Smooth muscle cell of the brain vasculature (primary cell): ENCODE measurements at places on chromosomes 6 and 20.

GRCh38 chr6:82904860-82905259, 160.8 kb downstream of the UBE3D start:
- no peak for DNase-seq

GRCh38 chr20:54215157-54215789, 7.4 kb downstream of the PFDN4 start:
- DNase-seq = no peak

DNA sequence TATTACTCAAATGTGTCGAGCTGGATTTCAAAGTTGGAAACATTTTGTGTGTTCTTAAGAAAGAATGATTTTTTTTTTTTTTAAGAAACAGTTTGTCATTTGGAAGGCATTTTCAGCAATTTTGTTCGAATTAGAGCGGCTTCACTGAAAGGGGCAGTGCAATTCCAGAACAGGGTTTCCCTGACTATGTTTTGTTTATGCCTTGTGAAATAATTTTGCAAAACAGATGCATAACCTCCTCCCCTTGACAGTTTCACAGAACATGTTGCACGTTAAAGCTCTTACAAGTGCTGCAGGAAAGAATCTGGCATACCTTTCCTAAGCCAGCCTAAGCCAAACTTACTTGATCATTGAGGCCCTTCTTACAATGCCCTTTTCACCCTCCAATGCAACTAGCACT, 216.0 kb upstream of the SSTR4 start:
- DNase-seq = no peak

DNA sequence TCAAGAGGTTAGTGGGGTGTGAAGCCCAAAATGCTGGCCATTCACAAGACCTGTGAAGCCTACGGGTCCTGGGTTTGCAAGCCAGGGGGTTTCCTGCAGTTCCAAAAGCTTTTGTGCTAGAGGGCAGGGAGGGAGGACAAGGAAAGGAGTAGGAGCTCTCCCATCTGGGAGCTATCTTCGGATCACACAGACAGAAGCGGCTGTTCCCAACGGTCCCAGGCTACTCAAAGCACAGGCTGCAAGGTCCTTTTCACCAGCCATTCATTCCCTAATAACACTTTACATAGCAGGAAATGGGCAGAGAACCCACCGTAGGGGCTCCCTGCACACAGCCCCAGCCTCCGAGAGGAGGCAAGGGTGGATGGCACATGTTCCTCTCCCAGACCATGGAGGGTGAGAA, 296.9 kb downstream of the FOXC1 start:
- DNase-seq = no peak

DNA sequence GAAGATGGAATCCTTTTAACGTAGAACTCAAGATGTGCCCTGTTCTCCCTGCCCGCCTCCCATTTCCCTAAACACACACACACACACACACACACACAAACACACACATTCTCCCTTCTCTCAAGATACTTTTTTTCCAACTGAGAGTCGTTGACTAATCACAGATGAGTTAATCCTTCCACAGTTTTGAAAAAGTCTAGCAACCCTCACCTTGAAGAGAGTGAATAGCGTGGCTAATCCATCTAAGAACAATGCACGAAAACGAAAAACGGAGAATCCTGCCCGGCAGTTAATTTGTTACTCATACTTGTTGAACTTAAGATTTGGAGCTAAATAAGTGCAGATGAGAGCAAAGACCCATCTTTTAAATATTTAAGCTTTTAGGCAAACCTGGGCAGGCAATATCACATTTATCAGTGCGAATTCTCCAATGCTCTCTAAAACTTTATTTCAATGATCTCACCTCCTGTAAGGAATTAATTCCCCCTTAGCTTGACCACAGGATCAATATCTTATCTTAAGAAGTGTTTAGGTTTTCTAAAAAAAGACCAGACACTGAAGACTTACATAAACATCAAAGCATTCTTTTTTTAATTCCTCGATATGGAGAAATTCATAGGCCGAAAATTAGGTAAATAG, 1.1 kb downstream of the AGPAT4 start:
- no peak for DNase-seq

DNA sequence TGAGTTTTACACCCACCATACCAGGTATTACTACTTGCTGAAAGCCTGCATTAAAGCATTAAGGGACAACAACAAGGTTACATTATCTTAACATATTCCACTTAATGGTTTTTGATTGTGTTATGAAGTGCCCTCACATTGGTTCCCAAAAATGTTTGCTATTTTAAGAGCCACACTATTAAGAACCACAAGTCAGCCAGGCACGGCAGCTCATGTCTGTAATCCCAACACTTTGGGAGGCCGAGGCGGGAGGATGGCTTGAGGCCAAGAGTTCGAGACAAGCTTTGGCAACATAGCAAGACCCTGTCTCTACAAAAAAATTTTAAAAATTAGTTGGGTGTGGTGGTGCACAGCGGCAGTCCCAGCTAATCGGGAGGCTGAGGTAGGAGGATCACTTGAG, 28.2 kb downstream of the ATXN1 start:
- no peak for DNase-seq

DNA sequence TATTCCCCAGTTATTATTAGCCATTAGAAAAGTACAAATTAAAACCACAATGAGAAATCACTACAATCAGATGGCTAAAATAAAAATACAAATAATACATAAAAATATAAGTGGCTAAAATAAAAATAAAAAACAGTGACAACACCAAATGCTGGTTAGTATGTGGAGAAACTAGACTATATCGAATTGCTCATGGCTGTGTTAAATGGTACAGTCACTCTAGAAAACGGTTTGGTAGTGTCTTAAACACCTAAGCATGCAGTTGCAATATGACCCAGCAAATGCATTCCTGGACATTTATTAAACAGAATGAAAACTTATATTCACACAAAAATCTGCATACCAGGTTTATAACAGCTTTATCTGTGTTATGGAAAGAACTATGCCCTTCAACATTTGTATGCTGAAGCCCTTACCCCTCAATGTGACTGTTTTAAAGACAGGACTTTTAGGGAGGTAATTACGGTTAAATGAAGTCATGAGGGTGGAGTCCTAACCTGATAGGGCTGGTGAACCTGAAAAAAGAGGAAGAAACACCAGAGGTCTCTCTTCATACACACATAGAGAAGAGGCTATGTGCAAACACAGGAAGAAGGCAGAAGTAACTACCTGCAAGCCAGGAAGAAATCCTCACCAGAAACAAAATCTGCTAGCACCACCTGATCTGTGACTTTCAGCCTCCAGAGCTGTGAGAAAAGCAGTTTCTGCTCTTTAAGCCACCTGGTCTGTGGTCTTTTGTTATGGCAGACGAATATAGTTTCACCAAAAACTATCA, 84.9 kb downstream of the ASCC3 start:
- DNase-seq = no peak

- DNase-seq = no peak
Measured at GRCh38 chr6:137933696-137934095, 66.6 kb downstream of the TNFAIP3 start.

DNA sequence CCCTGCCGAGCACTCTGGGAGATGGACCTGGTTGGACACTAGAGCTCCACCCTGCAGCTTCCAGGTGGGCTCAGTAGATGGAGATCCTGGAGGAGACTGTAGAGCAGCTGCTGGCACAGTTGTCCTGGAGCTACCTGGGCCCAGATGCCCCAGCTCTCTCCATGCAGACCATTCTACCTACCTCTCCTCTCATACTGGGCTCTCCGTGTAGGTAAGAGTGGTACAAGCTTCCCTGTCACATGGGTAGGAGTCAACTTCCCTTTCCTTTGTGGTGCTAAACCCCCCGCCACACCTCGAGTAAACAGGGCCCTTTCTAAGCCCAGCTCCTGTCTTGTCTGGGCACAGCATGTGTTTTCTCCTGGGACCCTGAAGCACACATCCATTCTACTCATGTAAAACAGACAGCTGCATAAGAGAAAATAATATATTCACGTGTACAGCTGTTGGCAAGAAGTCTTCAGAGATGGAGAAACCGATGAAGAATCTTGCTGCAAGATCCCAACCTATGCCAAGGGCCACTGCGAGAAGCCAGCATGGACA, 108.1 kb upstream of the DUSP22 start:
- no peak for DNase-seq

DNA sequence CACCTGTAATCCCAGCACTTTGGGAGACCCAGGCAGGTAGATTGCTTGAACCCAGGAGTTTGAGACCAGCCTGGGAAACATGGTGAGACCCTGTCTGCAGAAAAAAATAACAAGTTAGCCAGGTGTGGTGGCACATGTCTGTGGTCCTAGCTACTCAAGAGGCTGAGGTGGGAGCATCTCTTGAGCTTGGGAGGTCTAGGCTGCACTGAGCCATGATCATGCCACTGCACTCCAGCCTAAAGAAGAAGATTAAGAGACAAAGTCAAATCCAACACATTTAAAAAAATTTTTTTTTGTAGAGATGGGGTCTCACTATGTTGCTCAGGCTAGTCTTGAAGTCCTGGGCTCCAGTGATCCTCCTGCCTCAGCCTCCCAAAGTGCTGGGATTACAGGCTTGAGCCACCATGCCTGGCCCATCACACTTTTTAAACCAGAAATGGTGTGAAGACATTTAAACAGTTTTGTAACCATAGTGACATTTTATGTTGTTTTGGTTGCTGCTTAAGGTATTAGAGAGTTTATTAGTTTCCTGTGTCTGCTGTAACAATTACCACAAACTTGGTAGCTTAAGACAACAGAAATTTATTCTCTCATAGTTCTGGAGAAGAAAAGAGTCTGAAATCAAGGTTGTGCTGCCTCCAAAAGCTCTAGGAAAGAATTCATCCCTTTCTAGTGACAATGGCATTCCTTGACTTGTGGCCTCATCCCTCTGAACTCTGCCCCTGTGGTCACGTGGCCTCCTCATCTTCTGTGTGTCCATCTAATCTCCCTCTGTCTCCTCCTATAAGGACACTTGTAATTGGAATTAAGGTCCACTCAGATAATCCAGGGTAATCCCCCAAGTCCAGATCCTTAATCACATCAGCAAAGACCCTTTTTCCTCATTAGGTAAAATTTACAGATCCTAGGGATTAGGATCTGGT, 104.6 kb upstream of the TNFAIP3 start:
- DNase-seq = no peak

GRCh38 chr6:86789779-86790411, 147.4 kb upstream of the HTR1E start:
- no peak for DNase-seq

DNA sequence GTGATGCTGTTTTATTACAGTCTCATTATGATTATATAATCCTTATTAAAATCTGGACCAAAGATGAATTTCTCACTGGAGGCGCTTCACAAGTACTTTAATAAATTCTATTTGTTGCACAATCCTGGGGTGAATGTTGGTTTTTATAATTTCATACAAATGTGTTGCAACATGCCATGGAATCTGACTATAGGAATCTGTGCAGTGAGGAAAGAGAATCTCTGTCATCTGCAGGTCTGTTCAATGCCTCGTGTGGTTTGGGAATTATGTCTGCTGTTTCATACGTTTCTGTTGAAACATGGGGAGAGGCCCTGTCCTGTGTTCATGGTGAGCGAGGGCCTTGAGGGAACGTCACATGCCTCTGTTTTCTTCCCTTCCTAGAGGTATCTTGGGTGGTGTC, 277.3 kb downstream of the CDH4 start:
- DNase-seq = no peak

DNA sequence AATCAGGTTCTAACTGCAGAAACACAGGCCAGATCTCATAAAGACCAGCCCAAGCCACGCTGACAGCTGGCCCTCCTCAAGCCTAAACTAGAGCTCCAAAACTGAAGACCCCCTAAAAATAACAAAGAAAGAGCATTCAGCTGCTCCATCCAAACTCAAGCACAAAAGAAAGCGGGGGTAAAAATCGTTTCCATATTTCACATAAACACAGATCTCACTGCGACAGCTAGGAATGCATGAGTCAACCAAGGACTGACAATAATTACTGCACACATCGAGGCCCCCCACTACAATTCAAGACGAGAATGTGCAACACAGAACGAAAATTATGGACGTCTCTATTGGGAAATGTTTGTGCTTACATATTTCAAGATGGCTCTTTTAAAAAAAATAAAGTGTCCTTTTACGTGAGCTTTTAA, 31.1 kb downstream of the CNKSR3 start:
- DNase-seq = no peak

DNA sequence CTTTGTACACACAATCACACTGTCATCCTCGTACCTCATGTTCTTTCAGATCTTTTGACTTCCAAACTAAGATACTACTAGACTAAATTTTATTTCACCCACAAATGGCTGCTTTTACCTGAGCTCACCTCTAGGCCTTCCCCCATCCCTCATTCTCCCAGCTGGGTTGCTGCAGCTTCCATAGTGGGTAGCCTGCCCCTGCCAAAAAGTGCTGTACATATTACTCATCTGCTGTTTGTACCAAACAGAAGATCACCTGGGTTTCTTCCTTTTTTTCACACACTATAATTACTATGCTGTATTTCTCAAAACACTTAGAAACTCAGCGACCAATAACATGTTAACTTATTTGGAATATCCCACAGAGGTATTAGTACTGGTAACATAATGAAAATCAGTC, 267.6 kb upstream of the PRDM1 start:
- no peak for DNase-seq

DNA sequence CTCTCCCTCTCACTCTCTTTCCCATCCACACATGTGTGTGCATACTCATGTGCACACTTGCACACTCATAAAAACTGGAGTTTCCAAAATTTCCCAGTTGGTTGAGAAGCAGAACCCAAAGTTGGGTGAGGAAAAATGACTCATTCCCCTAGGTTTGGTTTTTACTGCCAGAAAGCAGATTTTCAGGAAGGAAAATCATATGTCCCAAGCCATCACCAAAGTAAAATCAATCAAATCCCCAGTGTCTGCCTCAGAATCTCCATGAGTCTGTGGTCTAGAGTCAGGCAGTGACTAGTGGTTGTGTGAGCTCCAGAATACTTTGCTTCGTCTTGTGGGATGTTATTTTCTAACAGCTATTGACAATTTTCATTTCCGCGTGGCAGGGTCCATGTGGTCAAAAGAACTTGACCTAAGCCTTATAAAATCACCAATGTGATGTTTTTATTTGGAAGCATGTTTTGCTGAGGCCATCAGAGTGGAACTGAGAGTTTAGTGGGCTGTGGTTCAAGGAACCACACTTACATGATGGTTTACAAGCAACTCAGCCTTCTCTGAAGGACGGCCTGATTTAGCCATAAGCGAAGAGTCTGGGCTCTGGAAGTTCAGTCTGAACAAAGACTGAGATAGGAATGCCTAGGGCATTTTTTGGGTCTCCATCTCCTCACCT, 81.9 kb upstream of the CCN6 start:
- DNase-seq = no peak

GRCh38 chr6:39365281-39366074, 43.0 kb upstream of the KCNK16 start:
- no peak for DNase-seq

DNA sequence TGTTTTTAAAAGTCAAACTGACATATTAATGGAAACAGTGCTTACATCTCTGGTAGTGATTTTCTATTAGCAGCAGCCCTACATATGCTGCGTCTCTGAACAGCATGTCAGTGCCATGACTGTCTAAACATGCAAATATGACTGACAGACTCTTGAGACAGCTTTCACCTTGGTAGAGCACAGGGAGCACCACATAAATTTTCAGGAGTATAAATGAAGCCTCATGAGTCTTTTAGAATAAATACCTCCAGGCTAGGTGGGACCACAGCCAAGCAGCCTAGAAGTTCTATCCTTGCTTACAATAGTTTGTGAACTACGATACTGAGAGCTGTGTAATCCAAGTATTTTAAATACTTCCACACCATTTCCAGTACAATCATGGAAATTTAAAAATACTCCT, 410.7 kb upstream of the RUNX2 start:
- no peak for DNase-seq
